ENCODE measurements at places on chromosomes 12 and 14.

GRCh38 chr14:67477926-67478799 is 10.4 kb downstream of the TMEM229B start:
- peak; percentile 92 for DNase-seq

DNA sequence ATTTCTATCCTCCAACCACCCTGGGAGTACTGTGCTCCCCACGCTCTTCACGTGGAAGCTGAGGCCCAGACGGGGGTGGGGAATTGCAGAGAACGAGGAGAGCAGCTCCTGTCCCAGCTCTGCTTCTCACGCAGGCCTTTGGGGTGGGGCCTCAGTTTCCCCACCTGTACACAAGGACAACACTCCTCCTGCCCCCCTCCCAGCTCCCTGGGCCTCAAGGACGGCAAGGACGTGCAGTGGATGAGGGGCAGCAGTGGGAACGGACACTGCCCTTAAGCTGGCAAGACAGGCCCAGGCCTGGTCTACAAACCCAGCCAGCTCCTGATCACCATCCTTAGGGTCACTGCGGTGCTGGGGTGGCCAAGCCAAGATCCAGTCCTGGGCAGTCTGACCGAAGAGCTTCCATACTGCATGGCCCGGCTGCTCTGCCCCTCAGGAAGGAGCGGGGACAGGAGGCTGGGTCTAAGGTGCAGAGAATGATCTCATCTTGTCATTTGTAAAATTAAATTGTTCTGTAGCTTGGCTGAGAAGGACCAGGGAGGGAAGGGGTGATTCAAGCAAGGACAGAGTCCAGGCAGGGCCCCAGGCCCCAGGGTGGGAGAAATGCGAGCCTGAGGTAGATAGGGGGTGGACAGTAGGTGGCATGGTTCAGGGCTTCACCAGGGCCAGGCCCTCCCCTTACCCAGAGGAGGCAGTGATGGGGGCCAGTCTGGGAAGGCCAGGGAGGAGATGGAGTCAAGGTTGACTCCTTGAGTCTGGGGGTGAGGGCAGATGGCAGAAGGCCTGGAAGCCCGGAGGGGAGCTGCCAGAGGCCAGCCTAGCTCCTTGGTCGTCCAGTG is 1.3 kb upstream of the CLBA1 start:
- no peak for DNase-seq

- DNase-seq, result no peak
These were observed 251.6 kb downstream of the BCAT1 start for GRCh38 chr12:24697295-24697694.

DNA sequence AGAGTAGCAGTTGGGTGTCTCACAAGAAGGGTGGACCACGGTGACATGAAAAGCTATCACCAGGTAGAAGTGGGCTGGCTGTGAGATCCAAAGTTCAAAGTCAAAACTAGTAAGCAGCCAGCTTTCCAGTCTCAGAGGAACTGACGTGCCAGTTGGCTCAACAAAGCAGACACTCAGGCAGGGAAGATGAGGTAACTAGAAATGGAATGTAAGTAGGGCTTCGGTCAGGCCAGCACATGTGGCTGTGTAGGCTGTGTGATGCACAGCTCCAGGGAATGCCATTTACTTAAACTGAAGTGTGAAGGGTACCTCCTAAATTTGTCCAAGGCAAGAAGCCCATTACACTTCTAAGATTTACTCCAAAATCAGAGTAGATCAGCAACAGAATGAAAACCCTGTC is 43.6 kb downstream of the PTPRR start:
- no peak for DNase-seq

DNA sequence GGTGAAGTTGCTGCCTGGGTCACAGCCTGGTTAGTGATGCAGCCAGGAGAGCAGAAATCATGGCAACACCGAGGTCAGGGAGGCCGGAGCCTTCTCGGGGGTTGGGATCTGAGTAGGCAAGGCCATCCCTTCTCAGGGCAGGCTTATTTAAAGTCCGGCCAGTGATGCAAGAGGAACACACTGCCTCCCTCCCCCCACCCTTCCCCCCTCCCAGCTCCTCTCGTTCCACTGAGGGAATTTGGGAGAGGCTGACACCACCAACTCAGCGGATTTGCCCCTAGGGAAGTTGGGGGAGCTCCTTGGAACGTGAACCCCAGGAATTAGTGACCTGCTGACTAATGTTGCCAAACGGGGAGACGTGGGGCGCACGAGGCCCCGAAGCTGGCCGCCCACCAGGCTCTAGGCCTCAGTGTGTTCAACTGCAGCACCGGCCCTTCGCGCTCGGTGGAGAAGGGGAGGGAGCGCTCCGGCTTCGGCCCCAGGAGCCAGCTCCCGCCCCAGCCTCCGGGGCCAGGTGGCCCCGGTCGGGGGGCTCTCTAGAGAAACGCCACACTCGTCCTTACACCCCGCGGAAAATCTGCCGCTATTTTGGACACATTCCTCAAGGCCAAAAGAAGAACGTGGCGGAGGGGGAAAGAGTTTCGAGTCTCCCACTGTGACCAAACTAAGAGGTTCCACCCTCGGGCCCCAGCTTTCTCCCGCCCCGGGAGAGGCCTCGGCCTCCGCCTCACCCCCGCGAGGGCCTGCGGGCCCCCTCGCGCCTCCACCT is 1.6 kb downstream of the CTDSP2 start:
- no peak for DNase-seq
